ENCODE measurements at places on chromosomes 1 and 21.

- no peak for DNase-seq
These were observed 174.8 kb upstream of the SYT6 start for GRCh38 chr1:114328361-114328904.

DNA sequence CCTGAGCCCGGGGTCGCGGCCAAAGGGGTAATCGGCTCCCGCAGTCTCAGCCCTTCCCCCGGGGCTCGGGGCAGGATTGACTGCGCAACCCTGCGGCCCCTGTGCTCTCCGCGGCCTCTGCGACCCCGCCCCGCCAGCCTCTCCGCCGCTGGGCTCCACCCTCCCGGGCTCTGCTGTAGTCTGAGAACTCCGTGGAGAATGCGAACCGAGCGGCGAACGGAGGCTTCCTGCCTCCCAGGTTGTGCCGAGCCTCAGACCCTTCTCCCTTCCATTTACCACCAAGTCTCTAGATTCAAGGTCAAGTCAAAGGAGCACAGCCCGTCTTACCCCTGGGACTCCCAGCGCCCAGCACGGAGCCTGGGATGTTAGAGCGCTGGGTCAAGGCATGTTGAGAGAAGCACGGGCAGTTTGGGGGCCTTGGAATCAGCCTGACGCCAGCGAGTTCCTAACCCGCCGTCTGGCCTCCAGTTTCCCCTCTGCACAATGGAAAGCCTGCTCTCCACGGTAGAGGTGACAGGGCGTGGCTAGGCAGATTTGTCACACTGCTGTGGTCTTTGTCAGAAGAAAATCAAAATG is 3.0 kb downstream of the ATP2B4 start:
- no peak for DNase-seq

- DNase-seq = peak; percentile 62
These were observed at the start of gene TARBP1 for GRCh38 chr1:234478481-234479309. Gene TARBP1 (minus strand): TSS chr1:234479179. CDS start chr1:234479103, 76 bp downstream.

DNA sequence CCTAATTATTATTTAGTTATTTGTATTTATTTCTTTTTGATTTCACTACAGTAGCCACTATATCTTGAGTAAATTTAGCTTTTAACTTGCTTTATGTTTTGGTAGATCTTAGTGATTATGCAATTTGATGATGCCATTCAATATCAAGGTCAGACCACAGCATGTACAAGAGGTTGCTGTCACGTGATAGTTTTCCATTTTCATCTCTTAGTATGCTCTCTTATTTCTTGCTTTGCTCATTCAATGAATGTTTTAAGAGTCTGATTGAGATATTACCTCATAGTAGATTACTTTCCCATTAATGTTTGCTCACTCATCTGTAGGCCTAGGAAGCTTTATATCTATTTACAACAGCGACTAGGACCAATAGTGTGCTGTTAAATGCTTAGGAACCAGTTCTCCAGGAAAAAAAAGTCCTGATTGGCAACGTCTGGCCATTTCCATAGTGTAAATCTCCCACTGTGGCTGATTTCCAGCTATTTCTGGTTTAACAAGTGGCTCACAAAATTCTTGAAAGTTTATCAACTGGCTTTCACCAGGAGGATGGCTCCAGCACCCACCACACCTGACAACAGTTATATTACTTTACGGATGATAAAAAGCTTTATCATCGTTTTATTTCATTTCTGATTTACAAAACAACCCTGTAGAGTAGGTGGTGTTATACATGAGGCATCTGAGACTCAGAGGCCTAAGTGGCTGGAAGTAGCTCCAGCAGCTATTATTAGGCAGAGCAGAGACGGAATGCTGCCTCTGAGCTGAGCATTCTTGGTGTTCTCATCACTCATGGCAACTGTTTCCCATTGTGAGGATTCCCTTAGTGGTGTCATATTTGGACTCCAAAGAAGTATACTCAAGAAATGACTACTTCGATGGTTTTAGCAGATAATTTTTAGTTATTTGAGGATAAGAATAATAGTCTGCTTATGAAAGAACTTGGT is 235.2 kb downstream of the DISC1 start:
- no peak for DNase-seq

All from foreskin keratinocyte (primary cell).